Left colon (tissue), 2 donors: ENCODE measurements at places on chromosomes 13 and 19.

- no peak for DNase-seq
Measured at GRCh38 chr19:17556995-17557394, 1.5 kb downstream of the COLGALT1 start.

- no peak for DNase-seq
Measured at GRCh38 chr19:56740501-56740900, 68.9 kb upstream of the ZNF835 start.

- DNase-seq, result peak; percentile 68
Measured at GRCh38 chr19:11578258-11579142, 1.1 kb upstream of the ACP5 start.

DNA sequence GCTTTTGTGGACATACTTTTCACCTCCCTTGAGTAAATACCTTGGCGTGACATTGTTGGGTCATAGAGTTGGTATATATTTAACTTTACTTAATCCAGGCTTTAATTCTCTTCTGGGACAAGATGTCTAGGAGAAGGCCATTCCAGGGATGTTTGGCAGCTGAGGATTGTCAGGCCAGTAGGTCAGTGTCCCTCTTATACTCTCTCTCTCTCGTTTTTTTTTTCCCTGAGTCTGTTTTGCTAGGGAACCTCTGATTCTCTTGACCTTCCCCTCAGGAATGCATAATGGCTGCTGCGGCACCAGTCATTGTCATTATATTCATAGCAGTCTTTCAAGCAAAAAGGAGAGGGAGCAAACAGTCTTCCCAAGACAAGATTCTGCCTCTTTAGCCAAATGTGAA is 48.8 kb downstream of the BICRA start:
- no peak for DNase-seq

- no peak for DNase-seq
Measured at GRCh38 chr19:16736709-16737108, 17.1 kb downstream of the NWD1 start.

DNA sequence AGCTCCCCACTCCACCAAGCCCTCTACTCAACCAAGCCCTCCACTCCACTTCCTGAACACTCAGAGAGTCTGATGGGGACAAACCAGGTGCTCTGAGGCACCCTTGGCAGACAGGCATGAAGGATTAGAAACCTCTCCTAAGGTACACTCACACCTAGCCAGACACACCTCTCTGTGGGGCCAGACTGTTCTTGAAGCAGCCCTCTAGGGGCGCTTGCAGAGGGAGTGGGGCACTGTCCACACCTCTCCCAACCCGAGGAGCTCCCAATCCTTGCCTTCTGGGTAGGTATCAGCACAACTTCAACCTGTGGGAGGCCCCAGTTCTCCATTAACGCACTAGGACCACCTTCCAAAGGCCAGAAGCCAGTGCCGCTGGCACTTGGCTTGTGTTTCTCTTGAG is 108.7 kb upstream of the VSTM2B start:
- no peak for DNase-seq
